NCI-H1930 (cell line): ENCODE measurements at places on chromosomes 1 and 21.

GRCh38 chr1:59015708-59016107 is 231.9 kb upstream of the JUN start:
- no peak for DNase-seq

- DNase-seq, result no peak
Measured at GRCh38 chr1:33177996-33178540, 3.8 kb downstream of the TRIM62 start.

- no peak for DNase-seq
Measured at GRCh38 chr1:17540255-17541001, 930 bp downstream of the ARHGEF10L start.

DNA sequence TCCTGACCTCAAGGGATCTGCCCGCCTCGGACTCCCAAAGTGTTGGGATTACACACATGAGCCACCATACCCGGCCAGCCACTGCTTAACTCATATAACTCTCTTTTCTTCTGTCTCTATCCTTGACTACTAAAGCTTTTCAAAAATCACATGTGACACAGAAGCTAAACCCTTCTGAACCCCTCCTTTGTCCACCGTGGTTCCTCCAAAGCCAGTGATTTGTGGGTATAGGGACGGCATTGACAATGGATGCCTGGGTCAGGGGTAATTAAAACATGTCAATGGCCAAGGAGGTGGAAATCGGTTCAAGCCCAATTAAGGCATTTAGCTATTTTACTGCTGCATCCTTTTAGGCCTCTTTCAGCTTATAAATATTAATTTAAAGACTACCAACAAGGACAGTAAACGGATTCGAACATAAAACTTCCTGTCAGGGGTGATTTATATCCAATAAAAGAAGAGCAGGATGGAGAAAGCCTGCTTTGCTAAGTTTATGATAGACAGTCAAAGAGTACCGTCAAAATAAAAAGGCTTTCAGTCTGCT is 242.3 kb downstream of the GPATCH2 start:
- no peak for DNase-seq

GRCh38 chr1:81664341-81664740 is 136.4 kb upstream of the ADGRL2 start:
- DNase-seq, result no peak

GRCh38 chr1:55716610-55717009 is 501.4 kb upstream of the USP24 start:
- DNase-seq, result no peak
